Aortic smooth muscle cell (primary cell): ENCODE measurements at places on chromosomes 6 and 20. TPM values are rescaled to one million over a fixed set of nuclear protein-coding genes. Genes with fewer than 3 reads are reported as not detected.

Gene HCK
- not detected in 2 replicates for total RNA-seq

Gene PLEKHG1
- total RNA-seq = 5.0 and 6.2 TPM in 2 replicates

Gene ECT2L
- total RNA-seq = under 0.01 TPM in 1 of 2 replicates, not detected in the other

Gene KIF13A
- 108 and 118 TPM in 2 replicates for total RNA-seq

Gene PRKN
- total RNA-seq = 3.2 and 4.2 TPM in 2 replicates

Gene SLC22A23
- 3.3 and 9.1 TPM in 2 replicates for total RNA-seq

Gene IMPG1
- total RNA-seq = not detected in 2 replicates

Gene GTSF1L
- not detected in 2 replicates for total RNA-seq

Gene RSPO3
- 0.06 and 0.13 TPM in 2 replicates for total RNA-seq

Gene TGM3
- not detected in 2 replicates for total RNA-seq

Gene LINC00237
- not detected in 2 replicates for total RNA-seq

Gene GSTA4
- total RNA-seq = 32.6 and 62.7 TPM in 2 replicates

Gene FKBP1C
- 0.79 and 1.1 TPM in 2 replicates for total RNA-seq

Gene OTOR
- total RNA-seq = not detected in 2 replicates

Gene CALHM4
- not detected in 2 replicates for total RNA-seq

Gene HLA-DQA2
- not detected in 2 replicates for total RNA-seq

Gene C20orf141
- not detected in 2 replicates for total RNA-seq

Gene ANGPT4
- not detected in 2 replicates for total RNA-seq

Gene SNAP91
- not detected in 2 replicates for total RNA-seq

Gene ZSCAN31
- total RNA-seq = 4.2 and 8.0 TPM in 2 replicates

Gene VARS2
- 12.4 and 16.8 TPM in 2 replicates for total RNA-seq

Gene MACROD2
- total RNA-seq = 0.40 and 0.56 TPM in 2 replicates

Gene C6orf52
- 0.31 and 0.66 TPM in 2 replicates for total RNA-seq

Gene UNC5CL
- total RNA-seq = under 0.01 TPM in 1 of 2 replicates, not detected in the other

Gene MYL9
- 11.6 and 21.9 TPM in 2 replicates for total RNA-seq

Gene GJA10
- total RNA-seq = not detected in 2 replicates

Gene RBPJL
- not detected in 2 replicates for total RNA-seq

Gene CCDC170
- total RNA-seq = 0.31 and 2.0 TPM in 2 replicates

Gene ADGRF5
- total RNA-seq = 1.1 and 1.3 TPM in 2 replicates

Gene PSORS1C1
- total RNA-seq = 0.92 and 1.1 TPM in 2 replicates

Gene GLP1R
- not detected in 2 replicates for total RNA-seq

Gene FAM83C
- not detected in 2 replicates for total RNA-seq

Gene SCRT2
- total RNA-seq = not detected in 2 replicates

Gene NRN1
- 0.12 and 0.13 TPM in 2 replicates for total RNA-seq
